ENCODE measurements at places on chromosomes 5 and 9.

DNA sequence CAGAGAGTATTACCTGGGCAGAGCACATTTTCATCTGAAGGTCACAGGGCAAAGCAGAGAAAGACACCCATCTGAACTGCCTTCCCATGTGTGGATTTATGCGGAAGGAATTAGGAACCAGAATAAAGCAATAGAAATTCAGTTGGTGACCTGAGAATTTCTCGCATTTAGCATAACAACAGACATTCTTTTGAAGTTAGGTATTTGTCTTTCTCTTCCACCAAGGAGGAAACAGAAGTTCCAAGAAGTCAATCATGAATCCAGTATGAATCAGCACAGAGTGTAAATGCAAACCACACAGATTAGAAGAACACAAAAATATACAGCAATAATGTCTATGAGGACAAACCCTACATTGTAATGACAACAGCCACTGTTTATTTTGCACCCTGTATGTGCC, 515.2 kb upstream of the BRINP1 start:
- no peak for DNase-seq

GRCh38 chr9:27431543-27432147, 92.4 kb upstream of the IFNK start:
- no peak for DNase-seq

DNA sequence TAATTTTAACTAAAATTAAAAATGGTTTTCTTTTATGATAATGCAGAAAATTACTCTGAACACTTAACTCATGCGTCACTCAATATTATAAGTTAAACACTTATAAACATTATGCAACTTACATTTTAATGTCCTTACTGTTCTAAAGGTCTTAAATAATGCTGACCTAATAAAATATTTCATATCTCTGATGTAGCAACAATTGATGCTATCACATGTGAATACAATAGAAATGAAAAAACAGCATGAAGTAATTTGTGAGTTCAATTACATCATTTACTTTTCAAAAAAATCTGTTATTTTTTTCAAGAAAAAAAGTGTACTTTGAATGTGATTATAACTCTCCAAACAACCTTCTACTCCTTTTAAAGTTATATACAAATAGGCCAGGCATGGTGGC, 26.4 kb upstream of the REEP5 start:
- no peak for DNase-seq

- no peak for DNase-seq
Observed at GRCh38 chr5:161432798-161433197, 113.7 kb downstream of the GABRB2 start.

- DNase-seq, result no peak
Observed at GRCh38 chr5:132001647-132002561, 9.6 kb downstream of the ACSL6 start.

DNA sequence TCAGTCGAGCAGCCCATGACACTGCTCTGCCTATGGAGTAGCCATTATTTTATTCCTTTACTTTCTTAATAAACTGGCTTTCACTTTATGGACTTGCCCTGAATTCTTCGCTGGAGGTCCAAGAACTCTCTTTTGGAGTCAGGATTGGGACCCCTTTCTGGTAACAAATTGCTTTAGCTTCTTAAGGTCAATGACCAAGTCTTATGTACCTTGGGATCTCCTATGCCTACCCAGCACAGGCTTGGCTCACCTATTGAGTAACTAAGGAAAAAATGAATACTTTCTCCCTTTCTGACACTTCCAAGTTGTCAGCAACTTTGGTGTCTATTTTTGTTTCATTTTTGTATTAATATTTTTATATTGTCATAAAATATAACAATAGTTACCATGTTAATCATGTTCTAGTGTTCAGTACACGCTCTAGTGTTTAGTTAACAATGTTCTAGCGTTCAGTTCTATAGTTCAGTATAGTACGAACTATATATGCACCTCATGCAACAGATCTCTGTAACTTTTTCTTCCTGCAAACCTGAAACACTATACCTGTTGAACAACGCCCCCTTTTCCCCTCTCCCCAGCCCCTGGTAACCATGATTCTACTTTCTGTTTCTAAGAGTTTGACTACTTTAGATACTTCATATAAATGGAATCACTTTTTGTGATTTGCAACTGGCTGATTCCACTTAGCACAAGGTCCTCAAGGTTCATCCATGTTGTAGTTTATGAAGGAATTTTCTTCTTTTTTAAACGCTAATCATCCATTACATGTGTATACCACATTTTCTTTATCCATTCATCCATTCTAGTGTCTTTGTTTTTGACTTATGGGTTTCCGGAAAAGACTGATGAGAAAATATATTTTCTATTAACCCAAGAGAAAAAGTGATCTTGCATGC, 1.8 kb upstream of the RHOBTB3 start:
- DNase-seq, result no peak

- no peak for DNase-seq
Observed at GRCh38 chr5:93279296-93279963, 301.6 kb downstream of the NR2F1-AS1 start.

DNA sequence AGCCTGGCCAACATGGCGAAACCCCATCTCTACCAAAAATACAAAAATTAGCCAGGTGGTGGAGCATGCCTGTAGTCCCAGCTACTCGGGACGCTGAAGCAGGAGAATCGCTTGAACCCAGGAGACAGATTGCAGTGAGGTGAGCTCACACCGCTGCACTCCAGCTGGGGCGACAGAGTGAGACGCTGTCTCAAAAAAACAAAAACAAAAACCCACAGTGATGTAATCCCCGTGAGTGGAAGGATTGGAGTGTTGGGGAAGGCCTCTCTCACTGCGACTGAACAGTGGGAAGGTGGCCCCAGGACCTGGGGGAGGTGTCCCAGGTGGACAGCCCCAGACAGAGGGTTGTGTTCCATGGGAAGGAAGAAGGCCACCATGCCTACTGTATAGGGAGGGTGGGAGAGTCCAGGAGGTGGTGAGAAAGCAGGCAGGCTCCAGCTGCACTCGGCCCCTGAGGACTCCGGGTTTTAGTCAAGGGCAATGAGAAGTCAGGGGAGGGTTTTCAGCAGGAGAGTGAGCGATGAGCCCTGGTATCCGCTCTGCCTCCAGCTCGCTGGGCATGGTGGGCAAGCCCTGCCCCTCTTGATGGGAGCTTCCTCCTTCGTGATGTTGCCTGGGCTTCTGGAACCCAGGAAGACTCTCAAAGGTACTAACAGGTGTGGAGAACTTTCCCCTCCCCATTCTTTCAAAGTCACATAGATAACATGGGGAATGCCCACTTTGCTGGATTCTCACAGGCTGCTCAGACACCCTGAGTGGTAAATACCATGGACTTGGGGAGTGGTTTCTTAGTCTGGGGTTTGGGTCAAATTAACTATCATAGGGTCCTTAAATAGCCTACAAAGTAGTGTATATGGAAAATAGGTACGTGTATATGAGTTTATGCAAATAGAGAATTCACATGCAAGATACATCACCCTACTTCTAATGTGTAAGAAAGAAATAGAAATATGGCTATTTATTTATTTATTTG, 74.7 kb downstream of the PPARGC1B start:
- DNase-seq, result no peak

DNA sequence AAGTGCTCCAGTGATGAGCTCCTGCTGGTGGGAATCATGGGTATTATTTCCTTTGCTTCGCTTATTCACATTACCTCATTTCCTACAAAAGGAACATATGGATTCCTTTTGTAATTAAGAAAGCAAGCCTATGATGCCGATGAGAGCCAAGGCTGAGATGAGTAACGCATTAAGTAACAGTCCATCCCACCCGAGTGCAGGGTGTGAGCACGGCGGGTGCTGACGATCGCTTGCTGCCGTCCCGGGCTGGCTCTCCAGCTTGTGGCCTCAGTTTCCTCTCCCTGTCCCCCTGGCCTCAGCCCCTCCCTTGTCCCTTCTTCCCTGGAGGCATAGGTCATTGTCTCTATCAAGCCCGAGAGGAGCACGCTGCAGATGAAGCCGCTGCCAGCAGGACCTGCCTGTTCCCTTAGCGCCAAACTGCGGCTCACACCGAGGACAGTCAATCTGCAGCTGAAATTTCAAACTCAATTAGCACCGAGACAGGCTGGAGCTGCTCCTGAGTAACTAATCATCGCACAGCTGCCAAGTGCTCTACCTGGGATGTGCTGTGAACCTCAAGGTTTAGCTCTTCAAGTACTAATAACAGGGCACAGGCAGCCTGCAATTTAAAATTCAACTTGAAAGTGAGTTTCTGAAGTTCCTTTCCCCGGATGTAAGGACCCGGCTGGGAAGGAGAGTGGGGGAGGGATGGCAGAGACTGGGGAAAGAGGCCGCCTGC, 115.2 kb upstream of the RAPGEF1 start:
- no peak for DNase-seq

- DNase-seq, result no peak
Observed at GRCh38 chr9:118693645-118694044, 675.6 kb downstream of the BRINP1 start.

GRCh38 chr5:178538741-178539229, 51.4 kb downstream of the COL23A1 start:
- no peak for DNase-seq

- no peak for DNase-seq
Observed at GRCh38 chr5:142934051-142934762, 164.0 kb downstream of the ARHGAP26 start.

GRCh38 chr5:178419196-178419595, 171.0 kb downstream of the COL23A1 start:
- DNase-seq, result no peak

GRCh38 chr5:17379100-17379951, 118.7 kb upstream of the TAF11L2 start:
- no peak for DNase-seq

- no peak for DNase-seq
Observed at GRCh38 chr9:127132375-127132774, 9.9 kb upstream of the ANGPTL2 start.

DNA sequence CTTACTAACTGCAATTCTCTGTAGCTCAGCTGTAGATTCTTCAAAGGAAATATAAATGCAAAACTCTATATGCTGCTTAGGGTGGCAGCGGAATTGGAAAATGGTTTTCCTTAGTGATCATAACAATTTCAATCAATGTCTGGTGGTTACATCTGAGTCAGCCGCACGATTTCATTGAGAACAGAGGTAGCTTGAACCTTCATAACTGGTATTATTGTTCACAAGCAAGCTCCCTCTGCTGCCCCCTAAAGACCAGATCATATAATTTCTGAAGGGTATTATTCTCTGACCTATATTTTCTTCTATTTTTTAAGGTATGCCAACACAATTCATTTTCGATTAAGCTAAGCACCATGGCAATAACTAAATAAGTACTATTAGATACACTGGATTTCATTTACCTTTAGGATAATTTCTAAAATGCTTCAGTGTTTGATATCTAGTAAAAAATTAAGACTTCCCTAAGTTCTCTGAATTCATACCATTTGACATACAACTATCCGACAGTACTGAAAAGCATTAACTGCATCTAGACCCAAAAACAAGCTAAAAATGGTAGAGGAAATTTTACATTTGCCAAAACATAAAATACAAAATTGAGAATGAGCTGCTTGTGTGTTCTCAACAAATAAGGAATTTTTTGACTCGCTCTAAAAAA, 181.1 kb upstream of the SPEF2 start:
- DNase-seq, result peak; percentile 61

DNA sequence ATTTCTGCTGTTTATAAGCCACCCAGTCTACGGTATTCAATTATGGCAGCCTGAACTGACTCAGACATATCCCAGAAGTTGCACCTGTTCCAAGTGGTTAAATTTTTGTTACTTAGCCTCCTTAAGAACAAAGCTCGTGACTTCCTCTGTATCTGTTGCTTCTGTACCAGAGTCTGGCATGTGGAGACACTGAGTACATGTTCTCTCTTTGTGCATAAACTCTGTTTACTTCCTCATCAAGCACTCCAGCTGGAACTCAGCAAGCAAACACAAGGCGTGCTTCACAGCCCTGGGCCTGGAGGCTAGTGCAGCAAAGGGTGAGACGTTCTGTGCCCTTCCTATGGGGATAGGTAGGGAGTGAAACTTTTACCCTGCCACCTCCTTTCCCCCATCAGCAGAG, 19.0 kb downstream of the C9orf152 start:
- DNase-seq, result no peak

- DNase-seq, result no peak
Observed at GRCh38 chr9:14417237-14417636, 103.3 kb upstream of the NFIB start.

GRCh38 chr9:75105019-75105540, 16.8 kb downstream of the OSTF1 start:
- no peak for DNase-seq

DNA sequence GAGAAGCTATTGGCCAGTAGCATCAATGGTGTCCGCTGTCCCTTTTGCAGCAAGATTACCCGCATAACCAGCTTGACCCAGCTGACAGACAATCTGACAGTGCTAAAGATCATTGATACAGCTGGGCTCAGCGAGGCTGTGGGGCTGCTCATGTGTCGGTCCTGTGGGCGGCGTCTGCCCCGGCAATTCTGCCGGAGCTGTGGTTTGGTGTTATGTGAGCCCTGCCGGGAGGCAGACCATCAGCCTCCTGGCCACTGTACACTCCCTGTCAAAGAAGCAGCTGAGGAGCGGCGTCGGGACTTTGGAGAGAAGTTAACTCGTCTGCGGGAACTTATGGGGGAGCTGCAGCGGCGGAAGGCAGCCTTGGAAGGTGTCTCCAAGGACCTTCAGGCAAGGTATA, 10.8 kb downstream of the TRIM32 start:
- no peak for DNase-seq
